CD4-positive, alpha-beta T cell treated with Interleukin-17A for 1 hour (primary cell): ENCODE measurements at places on chromosomes 7 and 10.

DNA sequence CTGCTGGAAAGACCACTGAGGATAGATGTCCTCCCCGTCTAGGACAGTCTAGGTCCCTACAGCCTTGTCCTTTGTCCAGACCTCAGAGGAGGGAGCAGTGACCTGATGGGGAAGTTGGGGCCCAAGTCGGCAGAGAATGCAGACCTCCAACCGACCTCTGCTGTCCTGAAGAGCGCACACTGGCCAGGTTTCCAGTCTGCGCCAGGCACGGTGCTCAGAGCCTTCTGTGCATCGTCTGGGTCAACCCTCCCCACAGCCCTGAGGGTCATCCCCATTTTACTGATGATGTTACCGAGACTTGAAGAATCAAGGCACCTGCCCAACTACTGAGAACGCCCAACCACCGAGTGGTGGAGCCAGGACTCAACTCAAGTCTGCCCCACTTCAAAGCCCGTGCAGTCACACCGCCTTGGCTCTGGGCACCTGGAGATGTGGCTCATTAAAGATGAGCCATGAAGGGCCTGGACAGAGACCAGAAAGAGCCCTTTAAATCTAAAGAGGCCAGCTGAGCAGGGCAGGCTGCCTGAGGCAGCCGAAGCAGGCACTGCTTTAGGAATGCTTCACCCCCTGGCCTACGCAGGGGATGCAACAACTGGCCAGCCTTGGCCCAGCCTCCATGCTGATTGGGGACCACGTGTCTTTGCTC lies 4.4 kb downstream of the ITPRIP start:
- no peak for DNase-seq

DNA sequence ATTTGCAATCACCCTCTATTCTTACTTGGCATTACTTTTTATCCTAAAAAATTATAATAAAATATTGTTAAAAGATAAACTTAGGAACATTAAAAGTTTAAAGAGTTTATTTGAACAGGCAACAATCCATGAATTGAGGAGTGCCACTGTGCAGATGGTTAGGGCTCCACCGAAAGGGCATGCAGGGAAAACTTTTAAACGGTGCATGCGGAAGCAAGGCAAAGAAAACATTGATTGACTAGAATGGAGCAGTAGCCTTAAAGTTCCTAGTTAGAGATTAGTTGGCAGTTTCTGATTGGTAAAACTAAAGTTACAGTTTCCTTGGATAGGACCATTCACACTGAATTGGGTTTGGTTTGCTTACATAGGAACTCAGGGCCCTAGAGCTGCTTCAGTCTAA lies 17.3 kb downstream of the CC2D2B start:
- no peak for DNase-seq

DNA sequence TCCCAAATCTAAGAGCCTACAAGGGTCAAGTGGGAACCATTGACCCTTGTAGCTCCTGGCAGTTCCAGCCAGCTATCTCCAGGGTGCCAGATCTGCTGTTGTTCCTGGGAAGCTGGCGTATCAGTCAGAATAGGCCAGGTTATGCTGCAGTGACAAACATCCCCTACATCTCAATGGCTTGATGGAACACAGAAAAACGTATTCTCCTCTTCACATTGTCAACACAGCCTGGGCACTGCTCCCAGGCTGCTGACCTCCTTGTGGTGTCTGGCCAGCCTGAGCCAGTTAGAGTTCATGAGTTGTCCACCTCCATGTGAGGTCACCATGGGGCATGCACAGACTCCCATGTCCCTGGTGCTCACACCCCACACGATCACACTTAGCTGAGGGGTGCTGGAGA lies 9.5 kb upstream of the TNRC18 start:
- no peak for DNase-seq

GRCh38 chr10:20247891-20248708 lies 431.9 kb downstream of the PLXDC2 start:
- DNase-seq: no peak

DNA sequence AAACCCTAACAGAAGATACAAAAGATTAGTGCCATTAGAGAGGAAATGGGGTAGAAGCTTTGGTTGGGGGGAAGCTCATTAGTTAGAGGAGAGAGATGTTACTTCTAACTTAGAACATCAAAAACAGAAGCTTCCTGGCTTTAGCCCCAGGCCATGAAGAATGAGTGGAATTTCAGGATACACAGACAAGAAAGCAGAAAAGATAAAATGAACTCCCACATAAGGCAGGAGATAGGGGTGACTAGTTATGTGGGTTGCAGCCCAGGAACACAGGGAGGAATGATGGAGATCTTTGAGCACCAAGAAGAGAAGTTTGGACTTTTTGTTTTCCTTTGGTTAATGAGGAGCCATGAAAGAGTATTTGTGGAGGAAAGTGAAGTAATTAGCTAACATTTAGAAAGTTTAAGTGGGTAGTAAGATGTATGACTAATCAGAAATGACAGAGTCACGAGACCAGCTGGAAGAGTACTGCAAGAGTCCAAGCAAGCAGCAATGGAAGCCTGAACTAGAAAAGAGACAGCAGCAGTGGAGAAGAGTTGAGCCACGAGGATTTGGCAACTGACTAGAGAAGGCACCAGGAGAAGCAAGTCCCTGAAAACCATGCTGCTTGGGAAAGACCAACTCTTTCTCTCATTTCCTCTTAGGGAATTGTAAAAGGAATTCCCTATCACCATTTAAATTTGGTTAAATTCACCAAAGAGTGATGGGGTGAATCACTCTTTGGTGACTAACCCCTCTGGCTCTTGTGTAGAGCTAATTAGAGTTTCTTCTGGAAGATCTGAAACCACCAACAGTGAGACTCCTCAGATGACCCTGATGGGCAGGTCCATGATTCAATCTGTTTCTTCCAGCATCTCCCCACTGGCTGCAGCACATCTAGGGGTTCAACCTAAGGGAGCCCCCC lies 131.9 kb downstream of the KCNMA1 start:
- DNase-seq: no peak
